ENCODE measurements at places on chromosomes 1 and 21.

- no peak for DNase-seq
Measured at GRCh38 chr1:221575605-221576004, 166.3 kb downstream of the DUSP10 start.

GRCh38 chr1:171055966-171056643 lies 34.6 kb upstream of the FMO3 start:
- DNase-seq: no peak

DNA sequence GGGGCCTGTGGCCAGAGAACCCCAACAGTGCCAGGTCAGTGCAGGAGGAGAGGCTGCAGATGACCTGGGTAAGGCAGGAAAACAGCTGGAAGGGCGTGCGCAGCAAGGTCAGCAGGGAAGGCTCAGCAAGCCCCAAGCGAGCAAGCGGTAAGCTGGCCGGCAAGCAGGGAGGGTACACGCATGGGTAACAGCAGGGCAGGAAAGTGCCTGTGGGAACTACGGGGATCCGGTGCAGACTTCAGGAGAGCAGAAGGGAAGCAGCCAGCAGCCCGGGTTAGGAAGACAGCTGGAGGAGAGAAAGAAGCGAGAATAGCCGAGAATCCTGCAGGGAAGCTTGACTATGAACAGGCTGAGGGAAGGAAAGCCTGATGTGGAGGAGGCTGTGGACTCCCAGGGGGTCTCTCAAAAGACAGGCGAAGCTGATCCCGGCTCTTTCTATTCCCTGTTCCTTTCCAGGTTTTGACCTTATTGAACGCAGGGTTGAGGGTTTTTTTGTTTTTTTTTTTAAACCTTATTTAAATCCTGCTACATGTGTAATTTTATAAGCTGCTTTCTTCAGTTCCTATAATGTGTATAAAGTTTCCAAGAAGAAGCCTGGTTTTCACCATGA lies 20.9 kb downstream of the UMODL1 start:
- DNase-seq: no peak

GRCh38 chr1:2088458-2088857 lies 38.2 kb downstream of the PRKCZ start:
- DNase-seq: no peak

DNA sequence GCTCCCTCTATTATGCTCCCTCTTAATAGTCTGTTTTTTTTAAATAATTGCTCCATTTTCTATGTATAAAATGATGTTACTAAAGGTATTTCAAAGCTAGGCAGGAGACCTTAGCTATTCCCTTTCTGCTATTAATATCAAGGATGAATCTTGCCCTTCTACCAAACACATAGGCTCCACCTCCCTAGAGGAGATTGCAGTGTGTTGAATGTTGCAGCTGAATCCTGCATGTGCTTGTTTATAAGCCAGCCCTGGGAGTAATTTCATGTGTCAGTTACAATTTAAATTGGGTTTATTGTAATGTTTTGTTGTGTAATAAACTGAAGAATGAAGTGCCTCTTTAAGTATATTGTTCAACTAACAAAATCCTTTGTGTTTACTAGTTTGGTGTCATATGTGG lies 66.0 kb downstream of the TMEM200B start:
- no peak for DNase-seq

DNA sequence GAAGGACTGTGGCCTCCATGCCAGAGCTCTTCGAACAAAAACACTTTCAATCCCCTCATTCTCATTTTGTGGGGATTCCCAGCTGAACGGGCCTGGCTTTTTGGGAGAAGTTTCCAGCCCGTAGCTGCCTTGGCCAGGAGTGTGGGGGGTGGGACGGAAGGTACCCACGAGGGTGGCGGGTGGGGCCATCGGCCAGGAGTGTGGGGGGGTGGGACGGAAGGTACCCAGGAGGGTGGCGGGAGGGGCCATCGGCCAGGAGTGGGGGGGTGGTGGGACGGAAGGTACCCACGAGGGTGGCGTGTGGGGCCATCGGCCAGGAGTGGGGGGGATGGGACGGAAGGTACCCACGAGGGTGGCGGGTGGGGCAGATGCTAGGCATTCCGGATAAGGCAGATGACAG lies 71.7 kb upstream of the ZBTB18 start:
- no peak for DNase-seq

GRCh38 chr1:32695098-32695904 lies 7.3 kb downstream of the SYNC start:
- DNase-seq: no peak

GRCh38 chr1:27489501-27489972 lies 430 bp downstream of the WASF2 start:
- no peak for DNase-seq

DNA sequence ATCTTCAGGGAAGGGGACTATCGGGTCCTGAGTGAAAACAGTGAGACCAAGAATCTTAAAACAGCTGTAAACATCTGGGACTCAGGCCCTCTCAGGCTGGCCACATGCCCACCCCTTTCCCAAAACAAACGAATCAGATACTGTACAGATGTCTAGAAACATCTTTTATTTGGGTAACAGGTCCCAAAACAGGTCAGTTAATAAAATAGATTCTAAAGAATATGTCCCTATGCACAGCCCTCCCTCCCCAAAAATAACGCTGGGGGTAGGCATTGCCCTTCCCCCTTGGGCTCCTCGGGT lies 499 bp upstream of the CRTC2 start:
- DNase-seq: no peak

DNA sequence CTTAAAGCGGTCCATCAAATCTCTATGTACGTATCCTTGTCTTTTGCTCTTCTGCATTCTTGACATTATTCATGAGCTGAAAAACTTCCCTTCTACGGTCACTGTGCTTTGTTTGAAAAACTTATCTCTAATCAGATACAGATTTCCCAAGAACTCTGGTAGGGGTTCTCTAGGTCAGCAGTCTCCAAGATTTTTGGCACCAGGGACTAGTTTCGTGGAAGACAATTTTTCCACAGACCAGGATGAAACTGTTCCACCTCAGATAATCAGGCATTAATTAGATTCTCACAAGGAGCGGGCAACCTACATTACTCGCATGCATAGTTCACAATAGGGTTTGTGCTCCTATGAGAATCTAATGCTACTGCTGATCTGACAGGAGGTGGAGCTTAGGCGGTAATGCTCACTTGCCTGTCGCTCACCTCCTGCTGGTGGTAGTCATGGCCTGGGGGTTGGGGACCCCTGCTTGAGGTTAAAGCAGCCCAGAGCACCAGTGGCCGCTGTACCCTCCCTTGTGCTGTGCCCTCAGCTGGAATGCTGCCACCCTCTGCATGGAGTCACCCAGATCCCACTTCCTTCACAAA lies 30.8 kb downstream of the AK2 start:
- no peak for DNase-seq

DNA sequence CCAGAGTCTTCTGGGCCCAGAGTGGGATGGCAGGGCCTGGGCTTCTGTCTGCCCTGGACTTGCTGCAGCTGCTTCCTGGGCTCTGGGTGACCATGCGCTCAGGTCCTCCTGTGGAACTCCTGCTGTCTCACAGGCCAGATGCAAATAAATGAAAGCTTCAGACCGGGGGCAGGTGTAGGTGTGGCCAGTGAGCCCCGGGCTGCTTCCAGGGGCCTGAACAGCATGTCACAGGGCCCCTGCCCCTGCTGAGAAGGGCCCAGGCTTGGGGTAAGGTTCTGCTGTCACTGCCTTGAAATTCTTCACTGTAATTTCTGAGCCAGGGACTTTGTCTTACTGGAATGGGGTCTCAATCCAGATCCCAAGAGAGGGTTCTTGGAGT lies 2.5 kb upstream of the PKNOX1 start:
- DNase-seq: no peak

- no peak for DNase-seq
Measured at GRCh38 chr1:229186373-229187056, 84.4 kb upstream of the RAB4A start.

DNA sequence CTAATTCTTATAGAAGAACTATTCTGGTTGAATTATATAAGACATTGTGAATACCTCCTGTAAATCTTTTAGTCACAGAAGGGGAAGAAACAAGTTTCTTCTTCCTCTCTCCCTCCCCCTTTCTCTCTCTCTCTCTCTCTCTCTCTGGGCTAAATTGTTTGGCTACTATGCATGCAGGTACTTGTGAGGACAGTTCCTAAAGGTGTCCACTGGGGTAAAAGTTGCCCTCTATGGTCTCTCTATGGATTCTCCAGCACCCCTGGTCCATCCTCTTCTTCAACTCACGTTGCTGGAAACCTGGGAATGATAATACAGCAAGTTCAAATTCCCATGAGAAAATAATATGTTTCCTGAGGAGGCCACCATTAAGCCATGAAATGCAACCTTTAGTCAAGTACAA lies 5.8 kb downstream of the OR6K3 start:
- DNase-seq: no peak

GRCh38 chr1:29896791-29897714 lies 660.7 kb downstream of the PTPRU start:
- no peak for DNase-seq

DNA sequence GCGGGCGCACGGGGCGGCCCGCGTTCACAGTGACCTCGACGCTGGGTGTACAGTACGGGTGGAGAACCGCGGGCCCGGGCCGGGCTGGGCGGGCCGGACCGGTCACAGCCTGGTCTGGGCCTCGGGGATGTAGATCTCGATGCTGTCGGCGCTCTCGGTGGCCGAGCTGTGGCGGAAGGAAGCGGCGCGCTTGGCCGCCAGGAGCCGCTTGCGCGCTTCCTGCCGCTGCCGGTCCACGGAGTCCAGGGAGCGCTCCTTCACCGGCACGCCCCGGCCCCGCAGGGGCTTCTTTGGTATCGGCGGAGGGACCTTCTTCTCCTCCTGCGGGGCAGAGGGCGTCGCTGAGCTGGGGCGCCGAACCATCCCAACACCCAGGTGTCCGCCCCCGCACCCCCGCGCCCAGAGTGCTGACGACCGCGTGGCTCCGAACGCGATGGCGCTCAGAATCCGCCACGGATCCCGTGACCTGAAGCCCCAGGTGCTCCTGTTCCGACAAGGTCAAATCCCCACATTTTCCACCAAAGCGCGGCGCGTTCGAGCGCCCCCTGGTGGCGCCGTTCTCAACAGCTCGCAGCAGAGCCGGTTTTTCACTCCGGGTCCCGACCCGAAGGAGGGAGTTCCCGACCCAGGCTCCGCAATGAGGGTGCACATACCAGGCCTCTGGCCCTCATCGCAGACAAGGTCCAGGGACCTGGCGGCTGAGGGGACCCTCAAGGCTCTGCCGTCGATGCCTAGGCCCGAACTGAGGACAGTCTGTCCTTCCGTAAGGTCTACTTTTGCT lies 6.6 kb upstream of the SMIM12 start:
- DNase-seq: peak; percentile 85

GRCh38 chr1:152912900-152913299 lies 4.6 kb downstream of the IVL start:
- DNase-seq: no peak

GRCh38 chr1:90795431-90795830 lies 78.3 kb upstream of the BARHL2 start:
- no peak for DNase-seq

DNA sequence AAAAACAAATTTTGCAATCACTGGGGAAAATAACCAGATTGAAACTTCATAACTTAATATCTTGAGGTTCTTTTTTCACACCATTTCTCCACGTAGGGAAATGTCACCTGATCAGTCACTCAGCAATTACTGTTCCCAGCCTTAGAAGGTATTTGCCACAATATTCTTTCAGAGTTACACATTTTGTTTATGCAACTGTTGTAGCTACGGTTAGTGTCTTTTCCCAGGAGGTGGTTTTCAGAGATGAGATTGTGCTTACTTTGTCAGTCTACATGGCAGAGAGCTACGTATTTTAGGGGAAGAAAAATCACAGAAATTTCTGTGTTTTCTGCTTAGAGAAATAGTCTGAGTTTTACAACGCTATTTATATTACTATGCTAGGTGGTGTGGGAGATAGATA lies 792.8 kb upstream of the B3GALT2 start:
- DNase-seq: no peak

GRCh38 chr1:14955402-14955801 lies 198.1 kb upstream of the TMEM51 start:
- DNase-seq: no peak

DNA sequence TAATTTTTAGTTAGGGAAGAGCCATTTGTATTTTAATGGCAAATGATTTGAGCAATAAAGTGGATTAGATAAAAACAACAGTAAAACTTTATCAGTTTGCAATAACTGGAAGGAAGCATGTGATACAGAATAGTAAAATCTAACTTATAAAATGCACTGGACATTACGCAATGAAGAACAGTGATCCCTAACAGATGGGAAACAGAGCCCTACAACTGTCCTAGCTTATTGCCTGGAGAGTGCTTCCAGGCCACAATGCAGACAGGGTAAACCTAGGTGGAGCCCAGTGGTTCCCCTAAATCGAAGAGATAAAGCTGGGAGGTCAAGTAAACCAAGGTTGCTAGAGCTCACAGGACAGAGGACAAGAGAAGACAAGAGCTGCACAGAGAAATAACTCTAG lies 7.0 kb downstream of the OMA1 start:
- DNase-seq: no peak

DNA sequence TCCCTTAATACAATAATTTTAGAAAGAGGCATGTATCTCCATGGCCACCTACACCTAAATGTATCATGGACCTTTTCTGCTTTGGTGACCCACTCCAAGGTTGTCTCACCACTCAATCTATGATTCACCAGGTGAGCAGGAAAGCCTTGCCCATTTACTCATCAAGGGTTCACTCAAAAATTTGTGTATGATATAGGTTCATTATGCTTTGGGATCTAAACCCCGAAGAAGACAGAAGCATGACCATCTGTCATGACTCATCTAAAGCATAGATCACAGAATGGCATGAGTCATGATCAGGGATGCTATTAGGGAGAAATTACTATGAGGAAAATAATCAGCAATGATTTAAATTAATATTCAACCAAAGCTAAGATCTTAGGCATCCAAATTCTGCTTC lies 38.5 kb downstream of the PYHIN1 start:
- no peak for DNase-seq
